ENCODE measurements at places on chromosomes 11 and 22.

- DNase-seq, result no peak
These were observed 1.2 kb downstream of the DDX6 start for GRCh38 chr11:118789501-118790356.

GRCh38 chr22:20957102-20957682, 9.9 kb upstream of the AIFM3 start:
- DNase-seq, result no peak

GRCh38 chr22:29345932-29346331, 30.4 kb upstream of the RASL10A start:
- no peak for DNase-seq

DNA sequence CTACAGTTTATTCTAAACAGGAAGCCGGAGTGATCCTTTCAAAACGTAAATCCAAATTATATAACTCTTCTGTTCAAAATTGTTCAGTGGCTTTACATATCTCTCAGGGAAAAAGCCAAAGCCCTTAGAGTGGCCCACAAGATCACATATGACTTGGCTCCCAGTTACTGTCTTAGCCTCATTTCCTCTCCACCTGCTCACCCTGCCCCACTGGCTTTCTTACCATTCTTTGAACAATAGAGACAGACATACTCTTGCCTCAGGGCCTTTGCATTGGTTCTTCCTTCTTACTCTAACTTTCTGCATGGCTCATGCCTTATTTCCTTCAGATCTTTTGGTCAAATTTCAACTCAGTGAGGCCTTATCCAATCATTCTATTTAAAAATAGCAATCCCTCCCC, 52.1 kb downstream of the STIM1 start:
- DNase-seq, result no peak

- DNase-seq, result no peak
These were observed 7.7 kb upstream of the CCDC83 start for GRCh38 chr11:85847436-85847835.

DNA sequence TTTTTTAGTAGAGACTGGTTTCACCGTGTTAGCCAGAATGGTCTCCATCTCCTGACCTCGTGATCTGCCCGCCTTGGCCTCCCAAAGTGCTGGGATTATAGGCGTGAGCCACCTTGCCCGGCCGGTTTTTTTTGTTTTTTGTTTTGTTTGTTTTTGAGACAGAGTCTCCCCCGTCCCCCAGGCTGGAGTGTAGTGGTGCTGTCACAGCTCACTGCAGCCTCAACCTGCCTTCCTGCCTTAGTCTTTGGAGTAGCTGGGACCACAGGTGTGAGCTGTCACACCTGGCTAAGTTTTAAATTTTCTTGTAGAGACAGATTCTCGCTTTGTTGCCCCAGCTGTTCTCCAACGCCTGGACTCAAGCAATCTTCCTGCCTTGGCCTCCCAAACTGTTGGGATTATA, 3.2 kb downstream of the PPIL2 start:
- no peak for DNase-seq

DNA sequence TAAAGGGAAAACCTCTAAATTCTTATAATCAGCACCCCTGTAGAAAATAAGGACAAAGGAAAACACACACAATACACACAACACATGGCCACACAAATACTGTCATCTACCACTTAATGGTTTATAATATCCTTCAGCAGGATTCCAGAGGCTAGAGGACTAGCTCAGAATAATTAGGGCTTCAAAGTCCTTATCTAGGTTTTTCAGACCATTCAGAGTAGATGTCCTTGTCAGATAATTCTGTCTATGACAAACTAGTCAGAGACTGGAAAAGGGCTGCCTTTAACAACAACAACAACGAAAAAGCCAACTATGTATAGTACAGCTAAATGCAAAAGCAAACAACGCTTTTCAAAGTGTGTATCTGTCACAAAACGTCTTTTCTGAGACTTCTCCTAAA, 456.5 kb upstream of the CNTN5 start:
- DNase-seq, result no peak

- no peak for DNase-seq
These were observed 1.3 kb downstream of the PATE2 start for GRCh38 chr11:125777309-125777708.

DNA sequence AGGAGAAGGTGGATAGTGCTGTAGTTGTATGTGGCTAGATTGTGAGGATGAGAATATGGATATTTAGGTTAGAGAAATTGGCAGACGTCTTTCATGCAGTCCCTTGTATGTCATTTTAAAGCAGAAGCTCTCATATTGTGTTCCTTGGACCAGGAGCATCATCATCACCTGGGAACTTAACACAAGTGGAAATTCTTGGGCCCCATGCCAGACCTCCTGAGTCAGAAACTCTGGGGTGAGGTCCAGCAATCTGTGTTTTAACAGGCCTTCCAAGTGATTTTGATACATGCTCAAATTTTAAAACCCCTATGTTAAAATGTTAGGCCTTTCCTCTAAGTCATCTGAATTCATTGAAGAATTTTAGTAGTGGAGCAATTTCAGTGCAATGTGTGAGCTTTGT, 34.8 kb downstream of the JHY start:
- DNase-seq, result no peak

DNA sequence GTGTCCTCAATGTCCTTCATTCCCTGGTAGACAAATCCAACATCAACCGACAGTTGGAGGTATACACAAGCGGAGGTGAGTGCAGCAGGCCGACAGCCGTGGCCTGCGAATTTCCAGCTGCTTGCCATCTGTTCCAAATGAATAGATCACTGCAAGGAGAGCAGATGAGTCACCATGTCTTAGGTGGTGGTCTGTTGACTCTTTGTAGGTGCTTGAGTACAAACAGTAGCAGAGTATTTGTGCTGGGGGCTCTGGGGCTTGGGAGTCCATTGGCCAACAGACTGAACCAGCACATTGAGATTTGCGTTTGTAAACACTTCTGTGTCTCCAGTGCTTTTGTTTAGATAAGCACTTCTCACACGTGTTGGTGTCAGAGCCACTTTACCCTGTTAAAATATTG, 21.1 kb downstream of the EIF3L start:
- no peak for DNase-seq

DNA sequence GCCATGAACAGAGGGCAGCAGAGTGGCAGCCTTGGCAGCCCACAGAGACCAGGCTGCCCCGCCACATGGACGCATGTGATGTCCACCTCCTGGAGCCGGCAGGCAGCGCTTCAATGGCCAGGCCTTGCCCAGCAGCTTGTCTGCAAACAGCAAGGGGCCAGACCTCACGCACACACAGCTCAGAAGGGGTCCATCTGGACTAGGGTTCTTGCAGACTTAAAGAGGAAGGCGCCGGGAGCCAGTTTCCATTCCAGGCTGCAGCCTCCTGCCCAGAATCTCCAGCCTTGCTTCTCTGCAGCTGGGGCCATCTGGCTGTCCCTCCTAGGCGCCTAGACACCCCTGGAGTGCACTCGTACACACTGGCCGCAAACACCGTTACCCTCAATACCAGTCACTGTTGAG, 91.9 kb upstream of the TMEM45B start:
- no peak for DNase-seq

- no peak for DNase-seq
These were observed 77.7 kb downstream of the BRD1 start for GRCh38 chr22:49749885-49750510.

GRCh38 chr11:27552341-27552740, 45.8 kb upstream of the LIN7C start:
- no peak for DNase-seq

GRCh38 chr22:49517211-49517610, 310.5 kb downstream of the BRD1 start:
- no peak for DNase-seq

DNA sequence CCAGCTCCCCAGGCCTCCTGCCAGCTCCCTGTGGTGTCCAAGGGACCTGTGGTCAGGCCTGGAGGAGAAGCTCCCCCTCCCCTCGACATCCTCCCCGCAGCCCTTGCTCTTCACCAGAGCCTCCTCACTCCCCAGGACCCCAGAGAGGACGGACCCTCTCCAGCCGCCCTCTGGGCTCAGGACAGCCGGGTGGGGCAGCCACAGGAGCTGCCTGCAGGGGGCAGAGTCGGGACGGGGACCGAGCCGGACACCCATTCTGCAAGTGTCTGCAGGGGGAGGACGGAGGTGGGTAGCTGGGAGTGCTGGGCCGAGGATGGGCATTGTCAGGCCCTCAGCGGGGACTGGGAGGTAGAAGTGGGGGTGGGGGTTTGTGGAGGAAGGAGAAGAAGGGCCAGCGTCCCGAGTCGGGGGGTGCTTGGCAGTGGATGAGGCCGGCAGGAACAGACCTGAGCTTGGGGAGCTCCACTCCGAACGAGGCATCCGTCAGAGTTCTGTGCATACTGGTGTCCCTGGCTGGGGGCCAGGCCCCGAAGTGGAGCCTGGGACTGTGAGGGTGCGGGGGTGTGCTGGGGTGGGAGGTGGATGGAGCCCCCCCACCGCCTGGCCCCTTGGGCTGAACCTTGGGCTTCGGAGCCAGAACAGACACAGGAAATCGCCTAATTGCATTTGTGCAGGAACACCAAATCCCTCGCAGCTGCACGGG, 15.2 kb downstream of the PRR33 start:
- DNase-seq, result no peak

DNA sequence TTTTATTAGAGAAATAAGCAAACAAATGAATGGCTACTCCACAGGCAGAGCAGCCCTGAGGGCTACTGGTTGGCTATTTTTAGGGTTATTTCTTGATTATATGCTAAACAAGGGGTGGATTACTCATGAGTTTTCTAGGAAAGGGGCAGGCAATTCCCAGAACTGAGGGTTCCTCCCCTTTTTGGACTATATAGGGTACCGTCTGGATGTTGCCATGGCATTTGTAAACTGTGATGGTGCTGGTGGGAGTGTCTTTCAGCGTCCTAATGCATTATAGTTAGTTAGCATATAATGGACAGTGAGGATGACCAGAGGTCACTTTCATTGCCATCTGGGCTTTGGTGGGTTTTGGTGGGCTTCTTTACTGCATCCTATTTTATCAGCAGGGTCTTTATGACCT, 19.2 kb downstream of the SLC22A6 start:
- DNase-seq, result no peak

DNA sequence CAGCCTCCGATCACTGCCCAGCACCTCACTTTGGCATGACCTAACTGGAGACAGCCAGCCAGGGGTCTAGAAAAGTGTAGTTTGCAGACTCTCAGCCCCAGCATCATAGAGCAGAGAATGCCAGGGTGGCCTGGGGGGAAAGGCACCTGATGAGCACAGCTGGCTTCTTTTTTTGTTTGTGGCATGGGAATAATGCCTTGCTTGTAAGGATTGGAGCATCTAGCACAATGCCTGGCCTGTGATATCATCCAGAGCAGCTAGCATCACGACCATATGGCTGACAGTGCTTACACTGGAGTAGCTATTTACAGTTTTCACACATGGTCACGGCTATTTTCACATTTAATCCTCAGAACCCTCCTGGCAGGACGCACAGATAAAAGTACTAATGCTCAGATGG, 594.8 kb upstream of the B3GAT1 start:
- DNase-seq, result no peak

- no peak for DNase-seq
These were observed 14.9 kb downstream of the SAMM50 start for GRCh38 chr22:43969989-43970755.

DNA sequence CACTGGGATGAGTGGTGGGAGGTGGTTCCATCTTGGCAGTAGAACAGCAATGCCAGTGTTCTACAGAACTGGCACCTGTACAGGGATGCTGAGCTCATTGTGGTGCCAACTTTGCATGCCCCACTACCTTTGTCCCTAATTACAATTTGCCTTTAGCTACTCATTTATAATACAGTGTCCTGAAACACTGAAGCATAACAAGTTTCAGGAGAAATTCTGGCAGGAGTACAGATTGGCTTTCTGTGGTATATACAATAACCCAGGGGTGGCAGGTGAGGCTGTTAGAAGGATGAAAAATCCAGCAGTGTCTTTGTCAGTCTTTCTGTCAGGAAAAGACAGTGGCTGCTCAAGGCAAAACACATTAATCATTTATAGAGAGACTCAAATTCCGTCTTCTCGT, 240.3 kb downstream of the FAM76B start:
- DNase-seq, result no peak

GRCh38 chr11:1406571-1407485, 17.1 kb downstream of the BRSK2 start:
- DNase-seq, result no peak

DNA sequence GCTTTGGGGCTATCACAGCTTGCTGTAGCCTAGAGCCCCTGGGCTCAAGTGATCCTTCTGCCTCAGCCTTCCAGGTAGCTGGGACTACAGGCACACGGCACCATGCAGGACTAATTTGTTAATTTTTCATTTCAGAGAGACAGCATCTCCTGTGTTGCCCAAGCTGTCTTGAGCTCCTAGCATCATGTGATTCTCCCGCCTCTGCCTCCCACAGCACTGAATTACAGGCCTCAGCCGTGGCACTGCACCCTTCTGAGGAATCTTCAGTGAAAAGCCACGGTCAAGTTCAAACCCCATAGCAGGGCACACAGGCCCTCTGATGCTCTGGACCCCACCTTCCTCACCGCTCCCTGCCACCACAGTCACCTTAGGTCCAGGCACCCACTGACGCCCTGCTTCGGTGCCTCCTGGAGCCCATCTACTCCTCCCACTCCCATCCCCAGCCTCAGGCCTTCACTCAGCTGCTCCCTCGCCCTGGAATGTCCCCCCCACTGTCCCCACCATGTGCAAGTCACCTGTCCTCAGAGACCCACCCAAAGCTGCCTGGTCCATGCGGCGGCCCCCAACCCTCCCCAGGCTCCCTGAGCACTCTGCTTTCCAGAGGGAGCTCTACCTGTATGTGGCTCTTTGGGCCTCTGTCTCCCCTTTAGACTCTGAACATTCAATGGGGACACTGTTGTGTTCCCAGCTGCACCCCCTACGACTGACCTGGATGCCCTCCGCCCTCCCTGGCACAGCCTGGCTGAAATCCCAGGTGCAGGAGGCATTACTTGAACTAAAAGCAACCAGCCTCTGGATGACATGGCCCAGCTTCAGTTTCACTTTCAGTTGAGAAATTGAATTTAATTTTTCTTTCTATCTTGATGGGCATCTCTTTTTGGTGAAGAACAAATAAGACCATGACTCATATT, 1.6 kb downstream of the APOL2 start:
- no peak for DNase-seq

DNA sequence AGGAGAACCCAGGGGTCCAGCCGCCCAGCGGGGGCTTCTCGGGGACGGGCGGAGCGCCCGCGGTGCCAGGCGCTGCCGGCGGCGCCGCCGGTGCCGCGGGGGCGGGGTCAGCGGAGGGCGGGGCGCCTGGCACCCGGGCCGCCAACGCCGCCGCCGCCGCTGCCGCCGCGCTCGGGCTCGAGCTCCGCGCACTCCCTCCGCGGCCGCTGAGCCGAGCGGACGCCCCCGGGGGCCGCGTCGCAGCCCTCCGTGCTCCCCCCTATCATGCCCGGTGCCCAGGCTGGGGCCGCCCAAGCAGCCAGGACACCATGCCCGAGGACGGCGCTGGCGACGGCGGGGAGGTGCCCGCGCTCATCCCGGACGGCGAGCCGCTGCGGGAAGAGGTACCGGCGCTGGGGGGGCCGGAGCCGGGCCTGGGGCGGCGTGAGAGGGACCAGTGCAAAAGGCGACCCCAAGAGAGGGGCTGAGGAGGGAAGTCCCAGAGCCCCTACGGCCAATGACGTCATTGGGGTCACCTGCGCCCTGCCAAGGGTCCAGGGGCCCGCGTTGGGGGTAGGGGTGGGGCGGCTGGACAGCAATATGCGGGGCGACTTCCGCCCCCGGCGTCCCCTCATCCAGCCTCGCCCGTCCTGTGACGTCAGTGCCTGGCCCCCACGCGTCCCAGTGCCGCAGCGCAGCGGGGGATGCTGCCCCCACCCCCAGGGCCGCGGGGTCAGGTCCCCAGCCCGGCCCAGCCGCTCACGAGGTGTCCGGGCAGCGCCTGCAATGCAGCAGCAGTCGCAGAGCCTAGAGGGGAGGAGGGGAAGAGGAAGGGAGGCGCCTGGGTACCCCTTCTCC, at the start of gene TMEM151A:
TSS of gene TMEM151A (plus strand) at position 189 of the 837 bp plus-strand sequence. CDS start at position 309, 120 bp downstream.
- DNase-seq, result no peak

- no peak for DNase-seq
These were observed 1555.9 kb upstream of the RAG2 start for GRCh38 chr11:38153985-38154384.
